AG08395 (cell line): ENCODE measurements at places on chromosomes 7 and 10.

- no peak for DNase-seq
These were observed 625.8 kb upstream of the SORCS1 start for GRCh38 chr10:107790271-107790670.

GRCh38 chr7:7816816-7817536 lies 98.6 kb upstream of the RPA3 start:
- DNase-seq = no peak

- DNase-seq = no peak
These were observed 76.5 kb upstream of the ARID5B start for GRCh38 chr10:61825001-61825400.

GRCh38 chr7:120961638-120962173 lies 11.1 kb downstream of the ING3 start:
- DNase-seq = no peak

GRCh38 chr10:43461950-43462349 lies 25.0 kb downstream of the ZNF487 start:
- DNase-seq = peak; percentile 70

DNA sequence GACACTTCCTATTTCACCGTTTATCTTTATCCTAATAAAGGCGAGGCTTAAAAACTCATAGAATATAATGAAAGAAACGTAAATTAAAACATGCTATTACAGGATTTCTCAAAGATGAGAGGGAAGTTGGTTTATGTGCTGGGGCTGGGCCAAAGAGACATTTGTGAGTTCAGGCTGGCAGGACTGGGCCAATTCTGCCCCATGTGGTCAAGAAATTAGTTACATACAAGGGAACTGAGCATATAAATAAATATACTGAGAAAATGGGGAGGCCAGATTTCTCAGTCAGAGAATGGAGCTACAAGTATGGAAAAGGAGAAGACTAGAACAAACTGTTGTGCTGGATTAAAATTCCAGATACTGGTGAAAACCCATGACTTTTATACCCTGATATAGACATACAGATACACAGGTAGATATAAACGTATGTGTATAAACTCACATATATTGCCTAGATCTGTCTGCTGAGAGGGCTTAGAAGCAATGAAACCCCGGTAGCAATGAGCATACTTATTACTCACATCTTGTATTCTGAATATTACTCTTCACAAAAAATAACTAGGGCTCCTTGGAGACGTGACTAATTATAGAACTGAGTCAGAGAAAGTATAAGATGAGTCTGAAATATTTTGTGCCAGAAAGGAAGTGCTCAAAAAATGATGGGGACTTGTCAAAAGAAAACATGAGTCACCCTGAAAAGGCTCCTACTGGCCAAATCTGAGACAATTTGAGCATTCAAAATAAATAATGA lies 155.7 kb upstream of the FGFR2 start:
- DNase-seq = peak; percentile 72

GRCh38 chr7:38568497-38568896 lies 62.7 kb downstream of the AMPH start:
- no peak for DNase-seq

- no peak for DNase-seq
These were observed 2.1 kb downstream of the ABCA13 start for GRCh38 chr7:48173313-48173712.

- peak; percentile 57 for DNase-seq
These were observed 127.2 kb downstream of the WDFY4 start for GRCh38 chr10:48811917-48812316.

GRCh38 chr7:64887756-64888508 lies 15.1 kb upstream of the ZNF273 start:
- no peak for DNase-seq

GRCh38 chr7:143892527-143893300 lies 9.3 kb downstream of the TCAF1 start:
- DNase-seq = no peak

DNA sequence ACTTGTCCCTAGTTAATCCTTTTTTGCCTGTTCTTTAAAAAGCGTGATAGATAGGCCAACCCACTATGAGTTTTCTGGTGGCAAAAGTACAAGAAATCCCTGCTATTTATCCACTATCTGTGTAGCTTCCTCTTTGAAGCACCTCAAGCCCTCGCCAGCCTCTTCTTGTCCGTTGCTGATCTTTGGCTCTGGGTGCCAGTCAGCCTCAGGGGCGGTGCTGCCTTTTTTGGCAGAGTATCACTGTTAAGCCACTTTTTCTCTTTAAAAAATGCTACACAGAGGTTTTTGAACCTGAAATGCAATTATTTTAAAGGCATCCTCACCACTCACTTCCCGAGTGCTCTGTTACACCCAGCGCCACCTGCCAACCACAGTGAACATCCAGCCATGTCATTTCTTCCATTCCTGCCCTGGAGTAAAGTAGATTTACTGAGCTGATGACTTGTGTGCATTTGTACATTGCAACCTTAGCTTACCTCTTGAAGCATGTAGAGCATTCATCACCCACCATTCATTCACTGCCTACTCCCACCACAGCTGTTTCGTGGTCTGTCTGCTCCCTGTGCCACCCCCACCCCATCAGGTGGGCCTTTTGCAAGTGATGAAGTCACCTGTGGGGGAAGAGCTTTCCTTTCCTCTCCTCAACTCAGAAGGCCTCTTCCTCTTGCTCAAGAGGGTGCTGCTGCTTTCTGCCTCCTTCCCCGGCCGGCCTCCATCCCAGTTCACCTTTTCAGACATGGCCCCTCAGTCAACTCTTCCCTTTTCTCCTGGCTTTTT lies 414.2 kb upstream of the GALNT17 start:
- no peak for DNase-seq

DNA sequence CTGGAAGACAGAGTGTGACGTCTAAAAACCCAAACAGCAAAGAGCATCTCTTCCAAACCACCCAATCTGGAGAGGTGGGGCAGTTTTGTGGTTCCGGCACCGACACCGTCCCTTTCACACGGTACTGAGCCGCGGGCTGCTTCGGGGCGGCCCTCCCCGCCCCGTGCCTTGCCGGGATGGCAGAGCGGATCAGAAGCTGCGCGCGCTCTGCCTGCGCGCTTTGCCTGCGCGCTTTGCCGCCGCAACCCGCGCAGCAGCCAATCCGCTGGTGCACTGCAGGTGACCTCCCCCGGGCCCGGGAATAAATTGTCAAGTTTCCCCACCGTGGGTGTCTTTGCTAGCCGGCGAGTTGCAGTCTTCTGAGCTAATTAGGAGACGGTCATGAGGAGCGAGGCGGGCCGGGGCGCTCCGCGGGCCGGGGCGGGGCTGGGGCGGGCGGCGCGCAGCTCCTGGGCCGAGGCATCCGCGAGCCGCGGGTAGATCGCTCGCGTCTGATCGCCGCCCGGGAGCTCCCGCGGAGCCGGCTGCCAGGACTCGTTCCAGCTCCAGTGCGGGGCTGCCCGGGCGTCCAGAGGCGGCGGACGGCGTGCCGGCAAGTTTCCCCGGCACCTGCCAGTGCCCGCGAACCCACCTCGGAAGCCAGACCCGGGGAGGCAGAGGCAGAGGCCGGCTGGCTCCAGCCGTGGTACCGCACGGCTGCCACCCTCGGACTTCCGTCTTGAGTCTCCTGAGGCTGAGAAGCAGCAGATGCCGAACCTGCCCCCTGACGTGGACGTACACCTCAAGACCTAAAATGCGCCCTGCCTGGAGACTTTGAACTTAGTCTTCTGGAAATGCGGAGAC lies 536.0 kb upstream of the GALNT17 start:
- no peak for DNase-seq

GRCh38 chr7:149616898-149617297 lies 119.3 kb upstream of the ZNF746 start:
- DNase-seq = no peak

DNA sequence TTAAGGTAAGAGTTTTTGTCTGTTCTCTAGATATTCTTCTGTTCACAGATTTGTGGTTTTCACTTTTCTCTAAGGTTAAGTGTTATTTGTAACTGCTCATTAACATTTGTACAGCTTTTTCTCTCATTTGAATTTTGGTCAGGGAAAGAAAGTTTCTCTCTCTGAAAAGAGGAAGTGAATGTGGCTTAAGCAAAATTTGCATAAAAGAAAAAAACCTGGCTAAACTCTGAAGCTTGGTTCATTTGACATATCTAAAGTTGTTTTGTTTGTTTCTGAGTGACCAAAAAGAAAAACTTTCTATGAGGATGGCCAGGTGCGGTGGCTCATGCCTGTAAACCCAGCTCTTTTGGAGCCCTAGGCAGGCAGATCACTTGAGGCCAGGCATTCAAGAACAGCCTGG lies 22.0 kb upstream of the SLC26A4 start:
- no peak for DNase-seq

DNA sequence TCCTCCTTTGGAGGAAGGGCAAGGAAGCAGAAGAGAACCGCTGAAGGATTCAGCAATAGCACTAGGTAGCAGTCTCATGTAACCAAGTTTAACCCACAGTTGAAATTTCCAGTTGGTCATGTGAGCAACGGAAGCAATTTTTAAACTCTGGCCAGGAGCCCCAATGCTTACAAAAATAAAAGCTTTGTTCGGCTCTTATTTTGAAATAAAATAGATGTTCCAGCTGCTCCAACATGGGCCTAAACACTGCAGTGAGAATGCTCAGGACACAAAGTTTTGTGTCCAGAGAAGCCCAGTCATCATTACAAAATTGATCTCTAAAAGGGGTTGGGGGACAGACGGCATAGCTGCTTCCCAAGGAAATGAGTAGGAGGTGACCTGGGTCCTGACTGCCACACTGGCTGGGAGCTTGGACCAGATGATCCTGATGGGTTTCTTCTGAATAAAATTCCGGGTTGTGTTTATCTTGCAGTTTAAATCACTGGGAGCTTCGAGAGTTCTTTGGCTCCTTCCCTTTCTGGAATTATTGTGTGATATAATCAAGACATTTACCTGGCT lies 452 bp upstream of the TMEM140 start:
- DNase-seq = peak; percentile 30
